ENCODE measurements at places on chromosomes 7 and 10.

DNA sequence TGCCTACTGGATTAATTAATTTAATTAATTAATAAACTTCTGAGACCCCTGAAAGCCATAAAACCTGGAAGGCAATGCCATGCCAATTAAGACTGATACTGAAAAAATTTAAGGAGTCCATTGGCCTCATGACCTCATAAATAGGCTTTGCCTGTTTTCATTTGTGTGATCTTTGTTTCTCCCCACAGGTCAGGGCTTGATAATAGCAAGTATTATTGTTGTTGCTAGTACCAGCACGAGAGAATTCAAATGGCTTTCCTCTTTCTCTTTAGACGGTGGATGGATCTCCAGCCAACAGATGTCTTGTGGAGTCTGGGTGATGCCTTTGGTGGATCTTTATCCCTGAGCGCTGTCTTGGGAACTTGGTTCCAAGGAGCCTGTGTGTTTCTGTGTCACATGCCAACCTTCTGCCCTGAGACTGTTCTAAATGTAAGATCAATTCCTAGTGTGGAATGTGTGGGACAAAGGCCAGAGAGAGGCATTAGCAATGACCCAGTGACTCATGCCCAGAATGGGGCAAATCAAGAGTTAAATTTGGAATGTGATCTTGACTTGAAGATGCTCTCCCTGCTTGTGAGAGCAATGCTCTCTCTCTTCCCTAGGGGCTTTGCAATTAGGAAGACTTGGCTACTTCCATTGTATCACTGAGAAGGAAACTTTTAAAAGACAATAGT, 17.7 kb downstream of the ACSM6 start:
- no peak for DNase-seq

- DNase-seq: no peak
Measured at GRCh38 chr7:98534493-98534892, 82.6 kb upstream of the NPTX2 start.

DNA sequence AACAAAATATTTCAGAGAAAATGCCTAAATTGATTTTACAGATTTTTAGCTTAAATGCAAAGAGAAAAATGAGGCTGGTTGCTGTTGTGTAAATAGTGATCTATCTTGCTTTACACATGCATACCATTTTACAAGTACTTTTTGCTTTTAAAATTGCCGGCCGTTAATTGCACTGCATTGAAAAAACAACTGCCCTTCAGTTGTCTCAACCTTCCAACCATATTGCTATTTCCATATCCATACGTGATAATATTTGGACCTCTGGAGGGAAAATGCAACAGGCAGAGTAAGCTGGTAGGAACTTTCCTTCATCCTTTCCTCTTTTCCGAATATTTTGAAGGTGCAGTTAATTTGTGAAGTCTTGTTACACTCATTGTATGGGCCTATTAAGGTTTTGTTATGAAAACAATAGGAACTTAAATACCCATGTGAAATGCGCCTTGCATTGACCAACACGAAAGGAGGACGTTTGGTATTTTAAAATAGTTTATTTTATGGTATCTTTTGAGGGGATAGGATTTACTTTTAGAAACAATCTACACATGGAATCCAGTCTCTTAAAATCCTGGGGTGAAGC, 11.3 kb downstream of the BMI1 start:
- DNase-seq: no peak

DNA sequence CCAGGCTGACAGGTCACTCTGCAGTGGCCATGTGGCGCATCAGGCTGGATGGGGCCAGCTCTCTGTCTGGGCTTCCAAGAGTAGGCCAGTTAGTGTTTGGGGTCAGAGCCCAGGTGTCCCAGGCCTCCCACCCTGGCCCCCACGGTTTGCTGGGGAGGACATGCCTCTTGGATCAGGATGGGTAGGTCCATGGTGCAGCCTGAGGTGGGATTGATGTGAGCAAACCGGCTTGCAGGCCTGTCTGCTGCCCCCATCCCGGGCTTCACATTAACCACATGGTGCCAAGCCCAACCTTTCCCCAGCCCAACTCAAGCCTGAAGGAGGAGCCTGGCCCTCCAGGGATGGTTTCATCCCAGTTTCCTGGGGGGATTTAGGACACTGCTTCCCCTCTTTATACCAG, 39.2 kb downstream of the LDB3 start:
- no peak for DNase-seq

DNA sequence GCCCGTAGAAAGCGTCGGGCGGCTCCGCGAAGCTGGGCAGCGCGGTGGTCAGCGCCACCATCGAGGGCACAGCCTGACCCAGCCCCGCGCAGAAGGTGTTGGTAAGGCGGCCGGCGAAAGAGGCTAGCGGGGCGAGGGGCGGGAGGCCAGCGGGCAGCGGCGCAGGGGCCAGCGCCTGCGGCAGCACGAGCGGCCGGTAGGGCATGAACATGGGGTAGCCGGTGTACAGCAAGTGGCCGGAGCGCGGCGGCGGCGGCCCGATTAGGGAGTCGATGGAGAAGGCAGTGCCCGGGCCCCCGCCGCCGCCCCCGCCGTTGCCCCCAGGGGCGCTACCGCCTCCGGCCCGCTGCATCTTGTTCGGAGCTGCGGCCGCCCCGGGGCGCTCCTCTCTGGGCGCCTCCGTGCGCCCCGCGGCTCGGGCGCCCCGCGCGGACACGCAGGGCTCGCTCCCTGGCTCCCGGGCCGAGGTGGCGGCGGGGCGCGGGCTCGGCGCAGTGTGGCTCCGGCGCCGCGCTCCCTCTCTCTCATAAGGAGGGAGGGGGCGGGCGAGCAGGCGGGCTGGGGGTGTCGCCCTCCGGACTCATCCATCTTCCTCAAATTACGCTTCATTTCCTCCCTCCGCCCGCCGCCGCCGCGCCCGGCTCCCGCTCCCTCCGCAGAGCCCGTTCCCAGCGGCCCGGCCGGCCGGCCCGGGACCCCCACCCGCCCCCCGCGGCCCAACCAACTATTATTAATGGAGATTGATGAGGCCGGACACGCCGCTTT, at the start of gene GBX1:
TSS of gene GBX1 (minus strand) at position 498 of the 765 bp plus-strand sequence. CDS start at position 352, 146 bp downstream.
- no peak for DNase-seq

- no peak for DNase-seq
Measured at GRCh38 chr7:134453518-134453917, 5.4 kb downstream of the AKR1B1 start.

DNA sequence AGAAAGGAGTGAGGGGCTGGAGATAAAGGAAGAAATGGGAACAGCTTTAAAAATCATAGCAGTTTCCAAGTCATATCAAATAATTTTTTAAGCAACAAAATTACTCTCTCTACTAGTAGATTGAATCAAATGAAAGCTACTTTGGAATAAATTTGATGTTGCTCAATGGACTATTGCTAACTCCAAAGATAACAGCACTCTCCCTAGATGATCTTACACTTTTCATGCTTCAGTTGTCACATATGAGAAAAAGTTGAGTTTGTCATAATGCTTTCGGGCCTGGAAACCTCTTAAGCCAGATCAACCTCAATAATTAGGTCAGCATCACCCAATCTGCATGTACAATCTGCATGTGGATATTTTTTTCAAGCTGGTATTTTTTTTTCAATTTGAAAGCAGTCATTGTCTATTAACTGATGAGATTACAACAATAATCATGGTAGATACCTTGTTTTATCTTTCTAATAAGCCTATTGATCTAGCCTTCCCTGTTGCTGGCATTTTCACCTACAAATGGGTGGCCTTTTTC, 31.3 kb downstream of the LIPJ start:
- DNase-seq: no peak

DNA sequence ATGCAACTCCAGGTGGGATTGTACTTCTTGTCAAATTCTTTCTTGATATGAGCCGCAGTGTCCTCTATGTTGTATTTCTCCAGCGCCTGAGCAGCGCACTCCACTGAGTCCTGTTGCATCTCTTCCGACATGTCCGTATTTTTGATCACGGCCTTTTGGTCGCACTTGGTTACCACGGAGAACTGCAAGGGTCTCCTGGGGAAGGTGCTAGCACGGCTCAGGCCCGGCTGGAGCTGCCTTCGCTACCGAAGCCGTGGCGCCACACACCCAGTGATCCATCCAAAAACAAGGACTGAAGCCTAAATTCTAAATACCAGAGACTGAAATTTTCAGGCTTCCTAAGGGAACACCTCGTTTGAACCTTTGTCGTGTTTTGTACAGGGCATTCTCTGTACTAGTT, 194.4 kb upstream of the SEMA3D start:
- DNase-seq: no peak

- DNase-seq: no peak
Measured at GRCh38 chr10:111370101-111370500, 293.3 kb downstream of the ADRA2A start.

DNA sequence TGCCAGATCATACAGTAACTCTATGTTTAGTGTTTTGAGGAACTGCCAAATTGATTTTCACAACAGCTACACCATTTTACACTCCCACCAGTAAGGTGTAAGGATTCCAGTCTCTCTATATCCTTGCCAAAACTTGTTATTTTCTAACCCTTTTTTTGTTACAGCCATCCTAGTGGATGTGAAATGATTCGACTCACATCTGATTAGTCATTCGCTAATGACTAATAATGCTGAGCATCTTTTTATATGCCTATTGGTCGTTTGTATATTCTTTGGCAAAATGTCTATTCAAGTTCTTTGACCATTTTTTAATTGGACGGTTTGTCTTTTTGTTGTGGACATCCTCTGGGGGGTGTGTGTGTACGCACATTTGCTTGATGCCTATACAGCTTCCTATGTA, 142.8 kb downstream of the DGKB start:
- DNase-seq: no peak

DNA sequence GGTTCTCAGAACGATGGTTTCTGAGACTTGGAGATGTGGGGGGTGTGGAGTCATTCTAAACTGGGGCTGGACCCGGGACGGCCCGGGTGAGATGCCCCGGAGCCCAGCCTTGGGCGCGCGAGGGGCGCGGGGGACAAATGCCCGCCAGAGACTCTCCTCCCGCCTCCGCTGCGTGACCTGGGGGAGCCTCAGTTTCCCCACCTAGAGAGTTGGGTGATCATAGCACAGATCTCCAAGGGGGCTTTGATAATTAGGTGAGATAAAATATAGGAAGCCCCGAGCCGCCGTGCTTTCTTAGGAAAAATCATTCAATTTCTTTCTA, 658 bp upstream of the FZD8 start:
- DNase-seq: no peak

DNA sequence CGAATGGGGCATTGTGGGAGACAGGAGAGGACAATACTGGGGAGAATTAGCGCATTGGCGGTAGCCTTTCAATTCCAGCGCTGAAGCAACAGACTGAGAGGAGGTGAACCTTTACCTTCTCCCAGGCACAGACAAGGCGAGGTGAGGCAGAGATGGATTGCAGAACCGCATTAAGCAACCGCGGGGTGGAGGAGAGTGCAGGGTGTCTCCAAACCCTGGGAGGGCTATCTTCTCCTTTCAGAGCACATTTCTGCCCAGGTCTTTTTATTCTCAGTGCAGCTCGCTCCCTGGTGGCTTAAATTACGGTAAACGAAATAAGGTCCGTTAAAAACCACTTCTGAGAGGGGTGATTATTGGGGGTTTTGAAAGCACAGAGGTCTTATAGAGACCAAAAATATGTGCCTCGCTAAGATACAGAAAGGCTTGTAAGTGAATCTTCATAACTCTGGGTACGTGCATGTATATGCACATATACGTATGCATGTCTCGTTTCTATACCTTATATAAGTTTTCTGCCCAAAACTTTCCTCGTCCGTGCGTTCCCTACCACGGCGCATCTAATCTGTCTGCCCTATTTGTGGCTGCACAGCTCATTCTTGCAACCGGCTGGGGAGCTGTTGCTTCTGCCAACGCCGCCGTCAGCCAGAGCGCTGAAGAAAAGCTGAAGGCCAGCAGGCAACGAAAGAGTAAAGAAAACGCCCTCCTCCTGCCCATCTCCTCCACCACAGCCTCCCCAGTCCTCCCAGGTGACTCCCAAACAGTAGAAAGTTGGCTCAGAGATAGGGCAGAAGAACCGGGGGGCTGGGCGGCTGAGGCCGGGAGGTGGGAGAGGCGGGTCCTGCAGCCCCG, 895 bp upstream of the ZNF804B start:
- peak; percentile 22 for DNase-seq

DNA sequence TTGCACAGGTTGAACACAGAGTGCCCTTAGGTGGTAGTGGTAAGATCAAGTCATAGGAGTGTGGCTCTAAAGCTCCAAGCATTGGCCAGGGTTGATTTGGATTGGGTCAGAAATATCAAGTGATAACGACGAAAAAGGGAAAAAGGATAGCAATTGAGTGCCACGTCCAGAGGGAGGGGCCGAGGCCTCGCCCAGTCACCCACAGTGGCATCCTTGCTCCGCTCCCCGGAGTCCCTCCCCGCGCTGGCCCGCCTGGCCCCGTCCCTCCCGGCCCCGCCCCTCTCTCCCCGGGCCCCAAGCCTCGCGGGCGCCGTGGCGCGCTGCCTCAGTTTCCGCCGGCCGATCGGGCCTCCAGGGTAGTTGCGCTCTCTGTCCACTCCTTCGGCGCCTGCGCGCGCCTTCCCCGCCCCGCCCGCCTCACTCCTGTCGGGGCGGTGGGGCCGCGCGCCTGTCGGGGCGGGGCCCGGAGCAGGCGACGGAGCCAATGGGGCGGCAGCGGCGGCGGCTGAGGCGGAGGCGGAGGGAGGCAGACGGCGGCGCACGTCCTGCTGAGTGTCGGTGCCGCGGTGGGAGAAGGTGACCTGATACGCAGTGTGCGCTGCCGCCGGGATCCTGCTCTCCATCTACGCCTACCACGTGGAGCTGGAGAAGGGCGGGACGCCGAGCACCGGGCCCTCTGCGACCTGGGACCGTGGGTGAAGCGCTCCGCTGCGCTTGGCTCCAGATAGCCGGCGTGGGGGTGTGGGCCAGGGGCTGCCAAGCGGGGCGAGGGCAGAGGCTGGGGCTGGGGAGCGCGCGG, 209.1 kb upstream of the ZNF722 start:
- peak; percentile 0 for DNase-seq

DNA sequence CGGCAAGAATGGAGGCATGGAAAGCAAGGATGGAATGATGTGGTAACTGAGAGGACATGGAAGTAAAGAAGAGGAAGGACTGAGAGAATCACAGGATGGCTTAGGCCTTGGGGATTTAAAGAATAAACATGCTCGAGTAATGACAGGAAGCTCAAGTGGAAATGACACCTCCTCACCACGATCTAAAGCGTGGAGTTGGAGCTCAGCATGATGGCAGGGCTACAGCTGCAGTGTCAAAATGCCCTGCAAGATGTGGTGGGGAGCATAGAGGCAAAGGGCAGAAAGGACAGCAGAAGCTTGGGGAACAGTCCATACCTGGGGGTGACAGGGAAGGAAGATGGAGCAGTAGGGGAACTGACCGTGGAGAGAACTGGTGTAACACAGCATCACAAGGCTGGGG, 229.5 kb upstream of the PLXNA4 start:
- DNase-seq: no peak

GRCh38 chr7:79060498-79060897, 393.0 kb downstream of the MAGI2 start:
- DNase-seq: no peak

DNA sequence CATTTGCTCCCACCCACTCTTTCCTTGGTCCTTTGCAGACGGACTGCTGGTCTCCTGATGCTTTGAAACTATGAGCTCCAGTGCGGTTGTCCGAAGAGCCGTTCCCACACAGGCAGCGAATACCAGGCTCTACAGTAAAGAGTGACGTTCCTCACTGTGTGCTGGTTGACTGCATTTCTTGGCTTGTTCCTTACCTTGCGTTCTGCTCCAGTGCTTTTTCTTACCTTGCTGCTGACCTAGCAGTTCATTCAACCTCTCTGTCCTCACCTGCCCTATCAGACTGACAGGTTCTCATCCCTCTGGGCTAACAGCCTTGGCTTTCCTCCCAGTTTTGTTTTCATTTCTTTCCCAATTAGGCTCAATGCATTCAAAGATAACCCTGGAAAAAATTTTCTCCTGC, 214.8 kb downstream of the TMEM178B start:
- DNase-seq: no peak

GRCh38 chr7:101939136-101939695, 121.8 kb downstream of the CUX1 start:
- no peak for DNase-seq

- no peak for DNase-seq
Measured at GRCh38 chr7:2157473-2158279, 75.1 kb downstream of the MAD1L1 start.

All from hematopoietic multipotent progenitor cell treated with erythropoietin and hydrocortisone succinate and interleukin-3 and kit ligand, for 6 days (in vitro differentiated cells).